Vagina (tissue), 2 donors: ENCODE measurements at places on chromosomes 11 and 22.
A peak's percentile ranks its signal among the peaks of the same experiment; 100 is the strongest.

- H3K4me3 ChIP-seq = no peak overlapping the region
- peaks cover 89% of the 10 kb centered on the region for H3K4me1 ChIP-seq
- DNase-seq = peak; percentile 82
- no peak overlapping the region for H3K27ac ChIP-seq
- H3K27me3 ChIP-seq = no peaks in the 10 kb centered on the region
These were observed 4.4 kb downstream of the TOLLIP start for GRCh38 chr11:1305063-1305495.

GRCh38 chr22:27885977-27886842, 32.8 kb downstream of the PITPNB start:
- peaks cover 26% of the 10 kb centered on the region for H3K36me3 ChIP-seq
- H3K27ac ChIP-seq = peak overlapping the region; percentile 42
- H3K4me1 ChIP-seq = peaks cover 35% of the 10 kb centered on the region
- no peaks in the 10 kb centered on the region for H3K27me3 ChIP-seq
- no peak for DNase-seq
- no peak overlapping the region for H3K4me3 ChIP-seq

DNA sequence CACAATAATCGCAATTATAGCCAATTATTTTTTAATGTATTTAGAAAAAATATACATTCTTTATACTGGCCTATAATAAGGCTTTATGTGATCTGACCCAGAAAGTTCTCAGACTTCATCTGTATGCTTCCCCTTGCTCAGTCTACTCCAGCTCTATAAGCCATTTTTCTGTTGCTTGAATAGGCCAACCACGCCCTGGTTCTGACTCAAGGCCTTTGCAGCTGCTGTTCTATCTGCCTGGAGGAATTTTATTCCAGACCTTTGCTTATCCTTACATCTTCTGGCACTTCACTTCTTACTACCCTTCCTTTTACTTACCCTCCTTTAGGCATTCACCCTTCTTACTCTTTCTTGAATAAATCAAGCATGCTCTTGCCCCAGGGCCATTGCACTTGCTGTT, 54.9 kb upstream of the PDE3B start:
- H3K4me1 ChIP-seq = no peaks in the 10 kb centered on the region
- no peaks in the 10 kb centered on the region for H3K27me3 ChIP-seq
- no peak for DNase-seq

- no peaks in the 10 kb centered on the region for H3K4me1 ChIP-seq
- H3K4me3 ChIP-seq = no peak overlapping the region
- no peaks in the 10 kb centered on the region for H3K36me3 ChIP-seq
- no peaks in the 10 kb centered on the region for H3K27me3 ChIP-seq
- no peak for DNase-seq
These were observed 100.4 kb upstream of the PARVA start for GRCh38 chr11:12276831-12277475.

DNA sequence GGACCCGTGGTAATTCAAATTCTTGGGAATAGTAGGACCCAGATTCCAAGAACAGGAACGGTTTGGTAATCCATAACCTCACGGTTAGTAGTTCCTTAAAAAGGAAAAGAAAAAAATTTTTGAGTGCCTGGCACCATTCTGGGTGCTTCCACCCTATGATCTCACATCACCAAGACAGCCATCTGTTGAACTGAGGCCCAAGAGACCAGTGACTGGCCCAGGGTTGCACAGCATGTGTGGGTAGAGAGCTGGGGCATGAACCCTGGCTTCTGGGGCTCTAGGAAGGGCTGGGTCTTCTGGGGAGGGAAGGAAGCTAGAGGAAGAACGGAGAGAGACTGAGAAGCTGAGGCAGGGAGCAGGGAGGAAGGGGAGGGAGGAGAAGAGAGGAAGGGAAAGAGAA, 4.7 kb upstream of the SPI1 start:
- H3K4me3 ChIP-seq = no peak overlapping the region

DNA sequence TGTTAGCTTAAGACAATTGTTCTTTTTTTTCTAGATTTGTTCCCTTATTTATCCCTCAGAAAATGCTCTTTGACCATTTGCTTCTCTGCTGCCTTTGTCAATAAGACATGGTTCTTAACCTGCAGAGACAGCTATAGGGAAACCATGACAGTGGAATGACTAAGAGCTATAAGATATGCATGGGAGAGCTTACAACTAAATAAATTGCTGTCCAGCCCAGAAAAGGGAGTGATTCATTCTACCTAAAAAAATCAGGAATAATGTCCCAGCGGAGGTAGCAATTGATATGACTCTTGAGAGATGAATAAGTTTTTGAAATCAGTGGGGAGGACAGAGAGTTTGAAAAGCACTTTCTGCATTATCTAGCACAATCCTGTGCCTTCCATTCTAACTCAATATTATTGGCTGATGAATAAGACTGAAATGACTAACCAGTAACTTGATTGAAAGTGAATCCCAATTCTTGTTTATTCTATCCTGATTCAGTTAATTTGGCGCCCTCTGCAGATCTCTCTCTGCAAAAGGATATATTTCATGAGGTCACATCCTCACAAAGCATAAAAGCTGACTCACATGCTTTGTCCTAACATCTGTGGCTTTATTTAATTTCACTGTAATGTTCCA, 680.5 kb upstream of the API5 start:
- H3K36me3 ChIP-seq = no peaks in the 10 kb centered on the region
- no peak overlapping the region for H3K27ac ChIP-seq
- no peak overlapping the region for H3K4me3 ChIP-seq
- H3K4me1 ChIP-seq = no peaks in the 10 kb centered on the region
- no peaks in the 10 kb centered on the region for H3K27me3 ChIP-seq
- DNase-seq = no peak

GRCh38 chr11:17244046-17244445, 32.5 kb upstream of the NUCB2 start:
- H3K4me3 ChIP-seq = no peak overlapping the region
- H3K27me3 ChIP-seq = no peaks in the 10 kb centered on the region
- no peak overlapping the region for H3K27ac ChIP-seq
- H3K36me3 ChIP-seq = no peaks in the 10 kb centered on the region
- no peaks in the 10 kb centered on the region for H3K4me1 ChIP-seq

DNA sequence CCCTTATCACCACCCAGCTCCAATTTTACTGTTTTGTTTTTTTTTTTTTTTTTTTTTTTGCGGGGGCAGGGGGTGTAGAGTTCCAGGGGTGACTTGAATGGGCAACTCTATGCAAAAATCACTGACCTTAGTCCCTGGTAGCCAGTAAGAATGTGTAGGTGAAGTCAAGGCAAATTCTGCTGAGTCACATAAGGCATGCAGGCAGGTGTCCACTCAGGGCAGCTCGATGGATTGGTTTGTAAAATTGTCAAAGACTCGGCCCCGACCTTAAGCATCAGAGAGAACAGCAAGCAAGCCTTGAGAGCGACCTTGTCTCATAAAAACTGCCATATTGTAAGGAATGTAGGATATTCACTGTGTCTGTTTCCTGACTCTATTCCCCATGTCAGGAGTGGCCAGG, 151.3 kb upstream of the SEZ6L start:
- H3K4me3 ChIP-seq = no peak overlapping the region
- H3K27ac ChIP-seq = no peak overlapping the region
- no peaks in the 10 kb centered on the region for H3K4me1 ChIP-seq
- no peak for DNase-seq
- H3K36me3 ChIP-seq = no peaks in the 10 kb centered on the region

- H3K27me3 ChIP-seq = no peaks in the 10 kb centered on the region
- H3K4me1 ChIP-seq = no peaks in the 10 kb centered on the region
- no peak for DNase-seq
- no peak overlapping the region for H3K4me3 ChIP-seq
- H3K27ac ChIP-seq = no peak overlapping the region
These were observed 33.7 kb upstream of the SLC17A6 start for GRCh38 chr11:22304337-22304961.

- no peaks in the 10 kb centered on the region for H3K36me3 ChIP-seq
- no peak for DNase-seq
- H3K4me3 ChIP-seq = no peak overlapping the region
- no peaks in the 10 kb centered on the region for H3K4me1 ChIP-seq
- H3K27me3 ChIP-seq = no peaks in the 10 kb centered on the region
- H3K27ac ChIP-seq = no peak overlapping the region
These were observed 30.9 kb upstream of the OR56A1 start for GRCh38 chr11:6061475-6061874.

DNA sequence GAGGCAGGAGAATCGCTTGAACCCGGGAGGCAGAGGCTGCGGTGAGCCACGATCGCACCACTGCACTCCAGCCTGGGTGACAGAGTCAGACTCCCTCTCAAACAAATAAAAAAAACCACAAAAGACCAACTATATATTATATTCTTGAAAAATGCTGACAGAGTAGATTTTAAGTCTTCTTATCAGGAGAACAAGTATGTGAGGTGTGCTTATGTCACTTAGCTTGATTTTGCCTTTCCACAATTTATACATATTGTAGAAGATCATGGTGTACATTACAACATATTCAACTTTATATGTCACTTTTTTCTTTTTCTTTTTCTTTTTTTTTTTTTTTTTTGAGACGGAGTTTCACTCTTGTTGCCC, 24.1 kb upstream of the CARS1 start:
- no peaks in the 10 kb centered on the region for H3K36me3 ChIP-seq
- H3K27me3 ChIP-seq = no peaks in the 10 kb centered on the region
- no peak overlapping the region for H3K27ac ChIP-seq
- DNase-seq = no peak
